ENCODE measurements at places on chromosomes 1 and 21. TPM values are rescaled to one million over a fixed set of nuclear protein-coding genes. Genes with fewer than 3 reads are reported as not detected.
A peak's percentile ranks its signal among the peaks of the same experiment; 100 is the strongest.

The PLCH2 gene
- 0.55 TPM for total RNA-seq

The ANGPTL1 gene
- 23.4 TPM for total RNA-seq

The CD46 gene
- 242 TPM for total RNA-seq

The RGS1 gene
- 35.9 TPM for total RNA-seq

The GBP3 gene
- total RNA-seq: 10.3 TPM

The DNAJB4 gene
- 25.2 TPM for total RNA-seq

The LIN28A gene
- not detected for total RNA-seq

The CLDN8 gene
- not detected for total RNA-seq

The KIF26B gene
- 0.32 TPM for total RNA-seq

The VWA5B1 gene
- total RNA-seq: not detected

The TCHHL1 gene
- 0.42 TPM for total RNA-seq

GRCh38 chr1:217946511-217946910, 315.4 kb downstream of the SPATA17 start:
- no peak for DNase-seq

GRCh38 chr21:45971616-45972352, 9.8 kb upstream of the COL6A1 start:
- peak; percentile 90 for DNase-seq

DNA sequence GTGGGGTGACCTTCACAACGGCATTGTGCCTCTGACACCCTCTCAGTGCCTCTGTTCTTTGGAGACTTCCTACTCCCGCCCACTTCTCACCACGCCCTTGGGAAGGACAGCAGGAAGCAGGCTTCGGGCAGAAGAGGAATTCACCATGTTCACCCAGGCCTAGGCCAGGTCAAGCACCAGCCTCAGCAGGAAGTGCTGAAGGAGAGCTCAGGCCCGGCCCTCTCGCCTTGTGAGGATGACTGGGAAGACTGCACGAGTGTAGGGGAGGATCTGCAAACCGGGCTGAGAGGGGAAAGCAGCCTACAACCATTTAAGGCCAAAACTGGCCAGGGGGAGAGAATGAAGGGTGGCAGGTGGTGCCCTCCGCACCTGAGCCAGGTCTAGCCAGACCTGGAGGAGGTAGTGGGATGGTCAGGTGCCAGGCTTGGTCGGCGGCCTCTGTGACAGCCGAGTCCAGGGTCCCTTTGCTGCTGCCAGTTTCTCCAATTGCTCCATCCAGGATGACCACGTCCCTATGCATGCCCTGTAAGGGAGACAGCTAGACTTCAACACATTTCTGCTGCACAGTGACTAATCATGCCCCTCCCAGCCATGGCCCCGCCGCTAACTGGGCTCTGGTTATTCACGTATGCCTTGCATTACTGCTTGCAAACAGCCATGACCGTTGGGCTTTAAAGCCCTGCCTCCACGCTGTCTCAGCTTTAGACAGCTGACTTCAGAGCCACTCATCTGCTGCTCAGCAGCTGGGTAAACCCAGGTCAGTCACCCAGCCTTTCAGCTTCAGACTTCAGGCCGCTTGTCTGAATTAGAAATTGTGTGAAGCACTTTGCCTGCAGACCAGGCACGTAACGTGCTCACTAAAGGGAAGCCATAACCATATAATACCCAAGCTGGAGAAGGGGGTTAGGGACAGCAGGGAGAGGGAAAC, 8.9 kb downstream of the MRTO4 start:
- no peak for DNase-seq

GRCh38 chr1:211577819-211578639, 932 bp downstream of the SLC30A1 start:
- DNase-seq: peak; percentile 93

GRCh38 chr1:40914927-40915569, 52.9 kb upstream of the CITED4 start:
- DNase-seq: no peak

DNA sequence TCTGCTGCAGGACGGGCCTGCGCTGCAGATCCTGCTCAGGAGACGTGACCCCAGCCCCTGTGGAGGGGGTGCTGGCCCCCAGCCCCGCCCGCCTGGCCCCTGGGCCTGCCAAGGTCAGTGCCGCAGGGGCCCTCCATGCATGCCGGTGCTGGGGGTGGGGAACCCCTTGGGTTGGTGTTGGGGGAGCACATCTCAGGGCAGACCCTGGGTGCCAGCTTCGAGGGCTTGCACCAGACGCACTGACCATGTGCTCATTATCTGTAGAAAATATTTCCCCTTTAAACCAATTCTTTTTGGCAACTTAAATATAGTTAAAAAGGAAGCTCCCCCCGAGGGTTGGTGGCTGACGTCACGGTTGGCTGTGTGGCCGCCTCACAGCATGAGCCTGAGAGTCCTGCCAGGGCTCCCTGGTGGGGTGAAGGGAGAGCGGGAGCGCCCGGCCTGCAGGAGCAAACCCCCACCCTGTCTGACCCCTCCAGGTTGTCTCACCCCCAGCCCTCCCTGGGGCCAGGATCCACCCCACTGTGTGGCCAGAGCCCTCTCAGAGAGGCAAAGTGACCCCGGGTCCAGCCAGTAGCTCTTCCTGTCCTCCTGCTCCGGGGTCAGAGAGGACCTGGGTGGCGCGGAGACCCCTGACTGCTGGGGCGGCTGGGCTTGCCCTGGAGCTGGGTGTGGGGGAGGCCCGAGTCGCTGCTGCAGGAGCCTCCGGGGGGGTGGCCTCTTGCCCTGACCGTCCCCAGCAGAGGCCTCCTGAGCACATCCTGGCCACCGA, 5.3 kb upstream of the PFKL start:
- no peak for DNase-seq

- peak; percentile 91 for DNase-seq
Measured at GRCh38 chr1:174999936-175000696, at the start of gene CACYBP. Gene CACYBP, plus strand, starts transcription at chr1:174999947. Its CDS starts 234 bp downstream, at chr1:175000181.

GRCh38 chr1:115098979-115099692, 9.8 kb upstream of the TSPAN2 start:
- DNase-seq: no peak

GRCh38 chr1:59346429-59346828, 49.5 kb downstream of the FGGY start:
- no peak for DNase-seq

DNA sequence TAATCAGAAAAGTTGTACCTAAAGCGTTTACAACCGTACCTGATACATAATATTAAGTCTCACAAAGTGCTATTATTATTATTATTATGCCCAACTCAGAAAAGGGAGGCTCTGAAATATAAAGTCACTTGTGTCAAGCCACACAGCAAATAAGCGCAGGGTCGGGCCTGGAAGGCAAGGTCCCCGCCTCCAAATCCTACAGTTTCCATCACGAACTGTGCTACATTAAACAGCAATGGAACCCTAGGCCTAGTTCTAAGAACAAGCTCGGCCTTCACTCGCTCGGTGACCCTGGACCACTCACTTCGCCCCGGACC, 549 bp downstream of the PARS2 start:
- no peak for DNase-seq

DNA sequence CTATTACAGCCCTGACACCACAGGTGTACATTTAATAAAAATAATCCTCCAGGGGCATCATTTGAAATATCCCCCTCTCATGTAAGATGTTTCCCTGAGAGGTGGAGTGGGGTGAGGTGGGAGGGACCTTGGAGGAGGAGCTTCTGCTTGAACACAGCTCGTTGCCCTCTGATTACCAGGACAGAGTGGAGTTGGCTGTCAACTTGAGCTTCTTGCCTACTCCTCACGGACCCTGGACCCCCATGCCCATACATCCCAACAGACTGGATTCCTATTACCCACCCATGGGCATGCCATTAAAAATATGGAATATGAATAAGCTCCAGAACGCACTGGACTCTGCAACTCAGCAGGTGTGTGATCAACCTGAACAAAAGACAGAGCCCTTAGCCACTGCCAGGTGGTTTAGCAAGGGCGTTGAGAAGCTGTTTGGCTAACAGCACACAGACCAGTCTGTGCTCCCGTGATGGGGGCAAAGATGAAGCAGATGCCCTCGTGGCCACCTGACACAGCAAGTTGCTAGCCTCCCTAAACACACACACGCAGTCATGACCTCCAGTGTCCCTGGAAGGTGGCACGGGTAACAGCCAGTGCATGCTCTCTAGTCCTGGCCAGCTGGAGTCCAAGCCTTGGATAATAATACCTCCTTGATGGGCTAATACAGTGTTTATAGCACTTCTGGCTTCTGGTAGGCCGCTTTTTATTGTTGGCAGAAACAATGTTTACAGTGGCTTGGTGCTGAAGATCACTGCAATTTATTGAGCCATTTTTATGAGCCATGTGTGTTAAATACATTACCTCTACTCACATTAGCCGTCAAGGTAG, 155.0 kb downstream of the TOMM20 start:
- DNase-seq: peak; percentile 39

DNA sequence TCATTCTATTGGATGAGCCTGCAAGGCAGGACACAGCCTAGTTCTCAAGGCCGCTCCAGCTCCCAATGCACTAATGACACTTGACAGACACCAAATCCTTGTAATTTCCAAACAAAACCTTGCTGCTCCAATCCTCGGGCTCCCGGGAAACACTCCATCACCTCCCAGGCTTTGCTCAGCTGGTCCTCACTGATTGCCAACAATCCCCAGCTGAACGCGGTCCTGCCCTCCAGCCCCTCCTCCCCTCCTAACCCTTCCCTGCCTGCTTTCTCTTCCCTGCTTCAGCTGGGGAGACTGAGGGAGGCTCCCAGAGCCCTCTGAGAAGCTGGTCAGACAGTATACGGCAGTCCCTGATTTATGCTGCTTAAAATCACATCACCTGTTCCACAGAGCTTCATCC, 114.4 kb upstream of the TNR start:
- no peak for DNase-seq

- DNase-seq: no peak
Measured at GRCh38 chr1:56898005-56898373, 43.4 kb downstream of the C8A start.

- no peak for DNase-seq
Measured at GRCh38 chr1:117697220-117697781, 91.5 kb downstream of the TENT5C start.

- peak; percentile 88 for DNase-seq
Measured at GRCh38 chr1:9835758-9836631, 12.2 kb upstream of the CLSTN1 start.

GRCh38 chr1:56520016-56520601, 59.3 kb downstream of the PLPP3 start:
- DNase-seq: no peak

GRCh38 chr1:59029411-59030167, 245.7 kb upstream of the JUN start:
- no peak for DNase-seq

DNA sequence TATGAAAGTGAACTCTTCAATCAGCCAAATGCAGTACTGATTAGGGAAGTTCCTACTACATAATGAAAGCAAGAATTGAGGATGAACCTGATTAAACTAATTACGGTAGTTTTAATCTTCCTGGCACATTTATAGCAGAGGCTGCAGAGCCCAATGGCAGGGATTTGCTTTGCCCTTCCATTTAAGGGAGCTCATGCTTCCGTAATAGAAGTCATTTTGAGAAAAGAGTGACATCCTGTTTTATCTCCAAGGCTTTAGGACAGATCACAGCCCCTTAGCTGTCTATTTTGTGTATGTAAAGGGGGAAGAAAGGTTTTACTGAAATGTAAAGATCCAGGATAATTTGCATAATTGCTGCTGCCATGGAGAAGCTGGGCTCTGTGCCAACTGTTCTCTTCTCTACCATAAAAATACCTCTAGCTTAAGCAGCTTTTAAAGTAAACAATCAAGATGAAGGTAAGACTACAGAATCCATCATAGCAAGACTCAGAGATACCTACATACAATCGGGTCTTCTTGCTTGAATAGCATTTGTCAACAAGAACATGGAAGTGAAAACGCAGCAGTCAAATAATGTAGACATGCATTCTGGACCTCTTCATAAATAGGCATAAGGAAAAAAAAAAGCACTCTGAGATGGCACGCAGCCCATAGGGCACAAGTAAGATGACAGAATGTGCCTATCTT, 62.5 kb downstream of the ASH1L start:
- no peak for DNase-seq

DNA sequence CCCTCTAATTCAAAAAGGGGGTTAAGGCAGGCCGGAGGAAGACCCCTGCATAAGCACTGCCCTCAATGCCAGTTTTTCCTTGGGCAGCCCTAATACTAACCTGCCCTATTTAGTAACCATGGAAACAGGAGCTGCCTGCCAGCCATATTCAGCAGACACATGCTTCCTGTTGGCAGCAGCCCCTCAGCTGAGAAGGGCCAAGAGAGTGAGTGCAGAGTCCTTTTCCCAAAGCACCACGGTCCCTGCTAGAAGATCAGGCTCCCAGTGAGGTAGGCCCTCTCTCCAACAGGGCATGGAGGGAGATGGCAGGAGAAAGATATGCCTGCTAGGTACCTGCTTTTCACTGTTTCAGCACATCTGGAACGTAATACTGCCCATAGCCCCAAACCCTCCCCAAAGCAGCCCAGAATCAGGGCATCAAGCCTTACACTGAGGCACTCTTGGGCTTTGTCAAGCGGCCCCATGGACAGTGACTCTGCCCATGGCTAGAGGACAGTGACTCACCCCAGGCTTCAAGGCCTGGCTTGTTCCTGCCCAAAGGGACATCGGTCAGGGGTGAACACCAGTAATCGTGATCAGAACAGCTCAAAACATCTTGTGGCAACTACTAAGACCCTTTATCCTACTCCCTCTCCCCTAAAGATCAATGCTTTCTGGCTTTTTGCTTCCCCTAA, 64.5 kb downstream of the BCAR3 start:
- DNase-seq: no peak

- no peak for DNase-seq
Measured at GRCh38 chr1:26785611-26786436, 1.9 kb upstream of the PIGV start.

DNA sequence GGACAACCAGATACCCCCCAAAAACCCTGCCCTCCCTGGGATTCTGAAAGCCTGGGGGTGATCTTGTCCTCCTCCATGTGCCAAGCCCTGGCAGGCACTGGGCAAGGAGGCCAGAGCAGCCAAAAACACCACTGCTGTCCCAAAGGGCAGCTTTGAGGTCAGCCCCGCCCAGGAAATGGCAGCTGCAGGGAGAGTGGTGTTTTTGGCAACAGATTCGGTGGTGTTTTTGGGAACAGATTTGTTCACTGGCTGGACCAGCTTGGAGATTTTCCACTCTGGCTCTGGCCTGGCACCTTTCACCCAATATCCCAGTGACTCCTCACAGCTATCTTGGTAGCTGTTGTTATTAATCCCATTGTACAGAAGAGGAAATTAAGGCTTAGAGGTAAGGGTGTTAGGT, 34.7 kb downstream of the LRP8 start:
- no peak for DNase-seq

GRCh38 chr1:119351997-119352396, 16.6 kb upstream of the HAO2 start:
- no peak for DNase-seq

GRCh38 chr21:36079010-36079649, 9.3 kb downstream of the CBR1 start:
- DNase-seq: no peak

- DNase-seq: no peak
Measured at GRCh38 chr1:19398309-19398760, 86.2 kb downstream of the SLC66A1 start.

- DNase-seq: no peak
Measured at GRCh38 chr21:24729568-24729967, 877.7 kb downstream of the MRPL39 start.

GRCh38 chr1:180170546-180171151, 16.0 kb downstream of the QSOX1 start:
- peak; percentile 30 for DNase-seq

- DNase-seq: no peak
Measured at GRCh38 chr1:111594306-111594693, 25.3 kb upstream of the RAP1A start.

Data from mesenteric fat pad (tissue), 1 donor.